ENCODE measurements at places on chromosomes 3 and 15.

- no peak for DNase-seq
Observed at GRCh38 chr3:84109911-84110310, 848.9 kb upstream of the CADM2 start.

DNA sequence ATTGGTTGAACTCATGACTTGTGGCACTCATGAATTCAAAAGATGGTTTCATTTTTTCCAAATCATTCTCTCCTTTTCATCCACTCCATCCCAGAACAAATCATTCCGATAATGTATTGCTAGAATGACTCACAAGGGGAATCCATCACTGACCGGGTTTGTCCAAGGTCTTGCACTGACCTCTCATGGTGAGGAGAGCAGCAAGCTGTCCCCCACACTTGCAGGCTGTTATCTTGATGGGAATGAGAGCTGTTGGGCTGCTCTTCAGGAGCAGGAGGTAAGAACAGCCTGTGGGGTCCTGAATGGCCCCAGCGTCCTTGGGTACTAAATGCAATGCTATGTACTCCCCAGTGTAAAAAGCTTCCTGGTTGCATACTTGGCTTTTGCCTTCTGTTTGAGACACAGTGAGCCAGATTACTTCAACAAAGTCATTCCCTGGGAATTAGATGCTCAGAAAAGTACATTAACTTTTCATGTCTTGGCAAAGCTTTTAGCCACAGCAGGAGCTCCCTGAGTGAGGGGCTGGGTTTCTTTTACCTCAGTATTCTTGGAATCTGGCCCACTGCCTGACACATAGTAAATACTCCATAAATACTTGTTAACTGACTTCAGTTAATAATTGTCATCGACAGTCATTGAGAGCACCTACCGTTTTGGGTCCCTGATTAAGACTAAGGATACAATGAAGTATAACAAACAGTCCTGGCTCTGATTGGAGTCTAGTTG is 24.1 kb downstream of the CCNL1 start:
- DNase-seq, result no peak

DNA sequence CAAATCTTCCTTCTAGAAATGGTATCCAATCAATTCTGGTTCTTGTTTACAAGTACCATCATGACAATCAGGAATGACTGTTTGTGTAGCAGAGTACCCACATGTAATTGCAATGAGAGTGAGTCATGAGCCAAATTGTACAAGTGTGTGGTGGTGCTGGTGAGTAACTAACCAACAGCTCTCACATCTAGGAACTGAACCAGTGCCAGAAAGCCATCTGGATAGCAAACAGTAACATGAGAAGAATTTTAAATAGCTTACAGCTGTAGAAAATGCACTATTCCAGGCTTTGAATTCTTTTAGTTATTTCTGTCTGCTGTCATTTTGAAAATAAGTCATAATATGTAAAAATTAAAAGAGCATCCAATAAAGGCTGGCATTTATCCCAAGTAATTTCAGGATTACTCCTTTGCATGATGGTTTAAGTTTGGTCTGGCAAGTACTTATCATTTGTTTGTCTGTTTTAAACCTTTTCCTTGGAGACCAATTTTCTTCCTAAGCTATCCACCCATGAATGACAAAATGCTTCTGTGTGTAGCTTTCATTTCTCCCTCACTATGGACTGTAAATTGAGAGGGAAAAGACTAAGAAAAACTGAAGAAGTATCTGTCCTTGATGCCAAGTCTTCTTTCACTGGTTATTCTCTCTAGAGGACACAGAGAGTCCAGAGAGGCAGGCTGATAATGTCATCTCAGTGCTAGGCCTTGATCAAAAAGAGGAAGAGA is 60.0 kb downstream of the PIK3CB start:
- no peak for DNase-seq

DNA sequence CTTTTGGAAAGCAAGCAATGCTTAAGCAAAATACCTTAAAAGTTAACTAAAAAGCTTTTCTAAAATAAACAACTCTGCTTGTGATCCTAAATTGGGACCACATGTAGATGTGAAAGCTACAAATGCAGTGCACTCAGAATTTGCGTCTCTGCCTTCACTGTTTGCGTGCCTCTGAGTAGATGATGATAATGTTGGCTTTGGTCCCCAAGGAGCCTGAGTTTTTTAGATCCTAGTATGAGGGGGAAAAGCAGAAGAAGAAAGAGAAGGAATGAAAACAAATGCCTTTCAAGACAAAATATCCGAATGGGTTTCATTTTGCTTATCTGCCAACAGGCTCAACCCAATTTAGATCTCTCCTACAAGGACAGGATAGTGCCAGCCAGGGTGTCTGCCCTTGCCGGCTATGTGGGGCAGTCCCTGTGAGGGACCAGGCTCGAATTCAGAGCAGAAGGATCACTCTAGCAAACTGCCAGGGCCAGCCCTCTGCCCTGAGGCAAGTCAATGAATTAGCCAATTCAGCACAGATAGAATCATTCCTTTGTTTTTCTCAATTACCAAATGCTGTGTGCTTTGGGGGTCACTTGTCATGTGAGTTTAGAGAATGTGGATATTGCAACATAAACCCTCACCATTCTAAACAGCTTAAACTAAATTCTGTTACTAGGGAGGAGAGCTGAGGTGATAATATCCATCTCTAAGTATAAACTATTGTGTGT is 28.5 kb downstream of the SCG5 start:
- DNase-seq, result no peak

DNA sequence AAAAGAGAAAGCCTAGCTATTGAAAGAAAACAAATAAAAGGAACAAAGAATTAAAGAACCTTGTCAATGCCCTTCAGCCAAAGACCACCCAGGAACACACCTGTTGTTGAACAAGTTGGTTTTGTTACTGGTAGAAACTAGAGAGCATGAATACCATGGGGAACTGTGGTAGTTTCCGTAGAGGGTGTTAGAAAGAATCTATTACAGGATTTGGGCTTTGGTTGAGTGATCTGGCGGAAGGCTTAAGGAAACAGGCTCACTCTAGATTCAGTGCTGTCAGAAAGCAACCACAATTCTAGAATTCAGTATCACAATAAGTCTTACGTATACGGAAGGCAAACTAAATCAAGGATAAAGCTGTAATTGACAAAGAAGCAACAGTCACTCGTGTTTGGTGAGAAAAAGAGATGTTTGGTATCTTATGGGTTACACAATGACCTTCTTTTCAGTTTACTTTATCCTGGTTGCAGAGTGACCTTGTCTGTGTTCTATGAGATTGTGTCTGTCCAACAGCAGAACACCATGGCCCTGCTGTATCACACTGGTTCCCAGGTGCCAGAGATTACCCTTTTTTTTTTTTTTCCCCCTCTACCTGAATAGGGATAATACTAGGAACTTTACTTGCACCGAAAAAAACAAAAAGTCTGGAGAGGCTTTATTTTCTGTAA is 265.9 kb downstream of the SHQ1 start:
- no peak for DNase-seq

- DNase-seq, result no peak
Observed at GRCh38 chr3:167288737-167289136, 91.4 kb downstream of the ZBBX start.

DNA sequence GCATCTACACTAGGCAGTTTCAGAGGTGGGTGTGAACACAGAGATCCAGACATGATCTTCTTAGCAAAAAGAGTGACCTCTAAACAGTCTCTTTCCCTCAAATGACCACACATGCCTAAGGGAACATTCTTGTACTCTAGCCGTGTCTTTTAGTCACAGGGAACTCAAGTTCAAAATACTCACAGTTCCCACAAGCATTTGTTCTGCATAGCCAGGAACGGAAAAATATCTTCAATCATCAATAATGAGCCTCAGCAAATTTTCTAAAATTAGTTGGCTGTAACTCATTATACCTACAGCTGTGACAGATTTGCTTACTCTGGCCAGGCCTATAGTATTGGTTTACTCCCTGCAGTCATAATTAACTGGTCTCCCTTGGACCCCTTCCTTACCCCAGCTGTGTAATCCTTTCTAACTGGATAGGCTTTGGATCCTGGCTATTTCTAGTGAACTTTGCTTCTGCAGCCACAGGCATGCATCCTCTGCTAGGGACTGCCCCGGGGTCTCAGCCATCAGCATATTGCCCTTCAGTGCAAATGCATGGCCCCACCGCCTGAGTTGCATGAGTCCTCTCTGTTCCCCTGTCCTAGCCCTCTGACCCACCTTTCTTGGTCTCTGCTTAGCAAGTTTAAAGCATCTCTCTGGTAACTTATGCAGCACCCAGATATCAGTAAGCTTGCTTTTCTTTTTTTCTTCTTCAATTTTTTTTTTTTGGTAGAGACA is 56.0 kb upstream of the HACD2 start:
- DNase-seq, result no peak

DNA sequence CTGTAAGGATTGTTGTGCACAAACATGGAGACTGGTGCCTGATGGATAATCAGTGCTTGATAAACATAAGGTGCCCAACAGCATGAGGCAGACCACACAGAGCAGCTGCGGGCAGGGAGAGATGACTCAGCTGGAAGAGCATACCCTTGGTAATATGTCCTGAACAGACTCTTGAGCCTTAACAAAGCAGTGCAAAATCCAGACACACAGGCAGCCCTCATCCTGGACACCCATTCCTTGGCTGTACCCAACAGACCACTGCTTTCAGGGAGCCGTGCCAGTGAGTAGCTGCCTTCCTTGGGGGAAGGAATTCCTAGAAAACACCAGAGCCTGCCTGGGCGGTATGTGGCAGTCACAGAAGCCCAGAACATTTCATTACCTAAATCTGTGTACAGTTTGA is 156.2 kb downstream of the CLSTN2 start:
- no peak for DNase-seq

DNA sequence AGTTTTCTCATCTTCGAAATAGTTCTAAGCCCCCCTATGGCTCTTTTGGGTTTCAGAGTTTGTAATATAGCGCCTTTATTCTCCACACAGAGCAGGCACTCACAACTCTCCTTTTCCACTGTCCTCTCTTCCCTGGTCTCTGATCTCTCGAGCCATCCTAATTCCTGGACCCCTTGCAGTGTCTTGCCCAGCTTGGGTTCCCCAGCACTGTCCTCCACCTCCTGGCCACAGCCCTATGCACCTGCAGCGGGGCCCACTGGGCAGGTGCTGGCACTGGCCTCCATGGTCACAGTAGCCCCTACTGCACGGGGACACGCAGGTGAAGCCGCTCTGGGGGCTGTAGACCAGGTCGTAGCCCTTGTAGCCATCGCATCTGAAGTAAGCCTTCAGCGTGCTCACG is 27.9 kb downstream of the MUC20 start:
- no peak for DNase-seq

GRCh38 chr15:67098768-67099282 is 33.4 kb downstream of the SMAD3 start:
- no peak for DNase-seq

DNA sequence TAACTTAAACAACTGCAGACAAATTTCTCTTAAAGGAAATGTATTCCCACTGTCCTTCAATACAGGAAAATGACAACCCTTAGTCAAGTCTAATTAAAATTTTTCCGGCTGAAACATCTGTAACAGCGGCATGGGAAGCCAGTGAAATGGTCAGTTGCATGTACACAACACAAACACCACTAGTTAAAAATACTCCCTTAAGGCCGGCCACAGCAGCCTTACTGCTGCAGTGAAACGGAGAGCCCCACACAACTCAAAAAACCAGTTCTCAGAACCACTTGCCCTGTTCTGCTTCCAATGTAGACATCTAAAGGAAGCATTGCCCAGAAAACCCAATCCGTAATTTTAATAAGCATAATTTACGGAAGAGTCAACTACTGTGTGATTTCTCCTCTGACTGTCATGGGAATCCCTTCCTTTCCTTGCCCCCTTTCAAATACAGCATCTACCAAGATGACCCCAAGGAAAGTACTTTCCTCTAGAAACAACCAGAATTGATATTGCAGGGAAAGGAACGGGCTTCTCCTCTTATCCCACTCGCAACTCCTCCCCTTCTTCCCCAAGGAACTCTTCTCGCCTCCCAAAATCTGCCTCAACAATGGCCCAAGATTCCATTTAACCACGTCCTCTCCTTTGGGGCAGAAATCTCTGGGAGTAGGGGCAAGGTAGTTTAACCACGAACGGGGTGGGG is 1.6 kb downstream of the FBN1 start:
- no peak for DNase-seq

DNA sequence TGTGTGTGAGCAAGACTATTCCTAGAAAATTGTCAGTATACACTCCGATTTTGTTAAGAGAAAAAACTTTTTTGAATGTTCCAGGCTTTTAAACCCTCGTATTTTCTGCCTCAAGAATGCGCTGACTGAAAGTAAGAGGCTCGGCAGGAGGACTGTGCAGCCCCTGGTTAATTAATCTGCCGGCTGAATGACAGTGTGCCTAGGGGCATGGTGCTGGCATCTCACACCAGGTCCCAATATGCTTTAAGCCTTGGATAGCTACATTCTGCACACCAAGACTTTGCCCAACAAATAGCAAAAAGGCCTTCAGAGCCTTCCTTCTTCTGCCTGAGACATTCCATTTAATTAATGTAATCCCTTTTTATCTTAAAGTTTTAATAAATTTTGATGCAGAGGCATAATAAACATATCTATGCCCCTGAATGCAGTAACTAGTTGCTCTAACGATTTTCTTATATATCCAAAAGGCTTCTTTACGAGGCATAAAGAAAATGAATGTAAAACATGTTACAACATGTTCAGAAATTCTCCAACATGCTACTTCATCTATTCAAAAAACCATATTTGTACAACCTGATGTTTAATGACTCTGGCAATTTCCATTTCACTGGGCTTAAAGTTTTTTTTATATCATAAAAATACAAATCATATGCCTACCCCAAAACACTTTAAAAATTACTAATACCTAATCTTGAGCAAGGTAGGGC is 37.9 kb downstream of the DPH6 start:
- DNase-seq, result no peak

- no peak for DNase-seq
Observed at GRCh38 chr3:111252779-111253178, 181.2 kb downstream of the NECTIN3 start.

DNA sequence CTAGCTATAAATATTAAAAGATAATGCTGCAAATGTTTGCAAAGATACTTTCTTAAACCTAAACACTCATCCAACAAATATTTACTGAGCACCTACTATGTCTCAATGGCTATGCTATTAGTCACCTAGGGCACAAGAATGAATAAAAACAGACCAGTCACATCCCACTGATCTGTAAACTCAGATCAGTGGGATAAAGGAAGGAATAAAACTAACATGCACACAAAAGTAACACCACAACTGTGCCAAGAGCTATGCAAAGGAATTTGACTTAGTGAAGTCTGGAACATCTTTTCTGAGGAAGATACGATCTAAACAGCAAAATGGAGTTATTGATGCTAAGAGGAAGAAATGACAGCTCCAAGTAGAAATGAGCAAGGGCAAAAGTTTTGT is 56.6 kb downstream of the CBLB start:
- DNase-seq, result no peak

DNA sequence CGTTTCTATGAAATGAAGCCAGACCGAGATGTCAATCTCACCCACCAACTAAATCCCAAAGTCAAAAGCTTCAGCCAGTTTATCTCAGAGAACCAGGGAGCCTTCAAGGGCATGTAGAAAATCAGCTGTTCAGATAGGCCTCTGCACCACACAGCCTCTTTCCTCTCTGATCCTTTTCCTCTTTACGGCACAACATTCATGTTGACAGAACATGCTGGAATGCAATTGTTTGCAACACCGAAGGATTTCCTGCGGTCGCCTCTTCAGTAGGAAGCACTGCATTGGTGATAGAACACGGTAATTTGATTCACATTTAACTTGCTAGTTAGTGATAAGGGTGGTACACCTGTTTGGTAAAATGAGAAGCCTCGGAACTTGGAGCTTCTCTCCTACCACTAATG is 41.9 kb upstream of the TRA2B start:
- DNase-seq, result no peak

All from CD4-positive, alpha-beta T cell treated with Interferon gamma for 1 hour (primary cell).